T-helper 22 cell (primary cell): ENCODE measurements at places on chromosomes 7 and 10.

DNA sequence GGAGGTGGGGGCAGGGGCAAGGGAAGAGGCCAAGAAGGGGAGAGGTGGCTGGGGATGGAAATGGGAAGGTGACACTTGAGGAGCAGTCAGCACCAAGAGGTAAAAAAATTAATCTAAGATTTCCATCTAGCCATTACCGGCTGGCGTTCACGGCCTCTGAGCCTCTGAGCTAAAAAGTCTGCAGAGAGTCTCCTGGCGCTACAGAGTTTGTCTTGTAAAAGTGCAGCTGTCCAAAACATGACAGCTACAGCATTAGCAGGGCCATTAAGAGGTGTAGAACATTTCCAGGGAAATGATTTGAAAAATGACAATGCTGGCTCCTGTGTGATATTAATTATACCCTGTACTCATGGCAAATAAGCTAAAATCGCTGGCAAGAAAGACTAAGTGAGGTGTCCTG is 167.6 kb downstream of the LRMDA start:
- no peak for DNase-seq

GRCh38 chr10:83929399-83929798 is 209.9 kb upstream of the GHITM start:
- no peak for DNase-seq

DNA sequence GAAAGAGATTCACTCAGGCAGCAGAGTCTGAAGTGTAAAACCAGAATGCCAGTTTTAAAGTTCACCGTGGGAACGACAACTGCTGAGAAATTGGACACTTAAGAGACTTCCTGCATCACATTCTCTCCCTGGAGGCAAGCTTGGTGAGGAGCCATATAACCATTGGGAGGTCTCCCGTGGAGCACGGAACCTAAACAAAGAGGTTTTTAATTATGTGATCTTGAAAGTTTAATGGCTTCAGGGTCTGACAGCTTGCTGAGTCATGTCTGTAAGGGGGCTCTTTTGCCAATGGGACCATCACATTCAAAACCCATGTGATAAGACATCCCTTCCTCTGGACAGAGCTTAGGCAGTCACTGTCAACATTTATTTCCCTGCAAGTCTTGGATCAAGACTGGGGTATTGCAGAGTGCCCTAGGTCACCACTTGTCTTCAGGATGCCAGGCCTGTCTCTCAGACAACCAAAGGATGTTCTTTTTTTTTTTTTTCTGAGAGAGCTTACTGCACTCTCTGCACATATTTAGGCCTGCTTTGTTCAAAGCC is 674.4 kb downstream of the TYW1 start:
- DNase-seq = no peak

DNA sequence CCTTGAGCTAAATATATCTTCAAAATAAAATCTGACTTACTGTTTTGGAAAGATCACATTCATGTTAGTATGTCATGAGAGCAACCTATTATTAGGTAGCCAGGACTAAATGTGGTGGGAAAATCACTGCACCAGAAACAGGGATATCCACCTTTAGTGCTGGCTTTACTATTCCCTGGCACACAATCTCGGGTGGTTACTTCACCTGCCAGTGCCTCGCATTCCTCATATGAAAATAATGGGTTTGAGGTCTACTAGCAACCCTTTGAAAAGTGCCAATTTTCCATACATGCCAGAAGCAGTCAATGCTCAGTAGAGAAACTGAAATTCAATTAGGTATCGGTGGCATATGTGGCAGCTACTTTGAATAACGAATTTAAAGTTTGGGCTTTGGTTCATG is 36.8 kb downstream of the PTN start:
- no peak for DNase-seq

- DNase-seq = no peak
Measured at GRCh38 chr10:91590142-91590903, 42.5 kb downstream of the PPP1R3C start.

DNA sequence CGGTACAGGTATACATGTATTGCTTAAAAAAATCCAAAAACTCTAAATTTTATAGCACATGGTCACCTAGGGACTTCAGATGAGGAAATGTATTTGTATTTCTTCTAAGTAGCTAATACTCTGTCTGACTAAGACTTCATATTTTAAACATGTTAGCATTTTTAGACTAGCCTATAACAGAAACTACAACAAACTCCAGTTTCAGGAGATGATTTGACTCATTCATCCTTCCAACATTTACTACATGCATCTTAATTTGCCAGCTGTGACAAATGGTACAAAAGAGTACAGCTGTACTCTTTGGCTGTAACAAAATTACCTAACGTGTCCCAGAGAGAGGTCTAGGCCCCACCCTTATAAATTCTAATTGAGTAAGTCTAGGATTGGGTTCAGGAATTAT is 22.2 kb downstream of the TMEM209 start:
- DNase-seq = no peak

GRCh38 chr10:127415901-127416581 is 133.1 kb upstream of the NPS start:
- no peak for DNase-seq

DNA sequence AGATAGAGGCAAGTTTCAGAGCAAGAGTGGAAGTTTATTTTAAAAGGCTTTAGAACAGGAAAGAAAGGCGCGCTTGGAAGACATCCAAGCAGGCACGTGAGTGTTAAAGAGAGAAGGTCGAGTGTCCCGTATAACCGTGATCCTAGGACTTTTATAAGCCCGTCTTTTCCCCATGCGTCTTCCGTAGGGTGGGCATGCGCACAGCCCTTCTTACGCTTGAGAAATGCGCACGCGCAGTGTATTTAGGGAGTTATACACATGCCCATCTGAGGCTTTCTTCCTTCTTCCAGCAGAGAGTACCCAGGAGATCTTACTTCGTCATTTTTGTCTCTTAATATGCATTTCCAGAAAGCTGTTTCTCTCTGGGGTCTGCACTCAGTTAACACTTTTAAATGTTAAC is 52.4 kb downstream of the CALD1 start:
- DNase-seq = no peak

DNA sequence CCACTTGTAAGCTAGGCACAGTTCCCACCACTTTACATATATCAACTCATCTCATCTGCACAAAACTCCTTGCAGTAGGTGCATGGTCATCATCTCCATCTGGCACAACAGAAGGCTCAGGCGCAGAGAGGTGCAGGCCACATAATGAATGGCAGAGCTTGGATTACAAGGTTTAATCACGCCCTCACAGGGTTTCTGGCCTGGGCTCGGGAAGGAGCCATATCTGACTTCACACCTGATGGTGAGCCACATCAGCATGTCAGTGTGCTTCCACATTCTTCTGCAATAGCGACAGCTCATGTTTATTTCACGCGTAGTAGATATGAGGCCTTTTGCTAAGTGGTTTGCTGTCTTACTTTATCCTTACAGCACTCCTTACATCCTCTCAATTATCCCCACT is 650.2 kb downstream of the INHBA start:
- DNase-seq = no peak

- no peak for DNase-seq
Measured at GRCh38 chr7:147829016-147829415, 761.5 kb upstream of the C7orf33 start.

DNA sequence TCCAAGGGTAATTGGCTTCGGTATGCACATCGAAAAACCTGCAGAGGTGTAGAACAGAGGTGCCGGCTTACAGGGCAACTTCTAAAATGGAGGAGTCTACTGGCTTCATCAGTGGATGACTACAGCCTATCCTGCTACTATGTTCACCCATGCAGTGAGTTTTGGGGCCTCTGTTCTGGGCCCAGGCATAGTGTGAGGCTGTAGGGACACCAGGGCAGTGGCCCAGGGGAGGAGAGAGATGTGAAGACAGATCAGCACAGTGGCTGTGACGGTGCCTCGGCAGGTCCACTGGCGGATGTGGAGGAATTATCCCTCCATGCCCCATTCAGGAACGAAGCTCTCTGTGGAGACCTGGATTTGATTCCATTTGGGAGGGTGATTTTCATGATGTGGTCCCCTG is 235.3 kb upstream of the MKI67 start:
- DNase-seq = no peak

DNA sequence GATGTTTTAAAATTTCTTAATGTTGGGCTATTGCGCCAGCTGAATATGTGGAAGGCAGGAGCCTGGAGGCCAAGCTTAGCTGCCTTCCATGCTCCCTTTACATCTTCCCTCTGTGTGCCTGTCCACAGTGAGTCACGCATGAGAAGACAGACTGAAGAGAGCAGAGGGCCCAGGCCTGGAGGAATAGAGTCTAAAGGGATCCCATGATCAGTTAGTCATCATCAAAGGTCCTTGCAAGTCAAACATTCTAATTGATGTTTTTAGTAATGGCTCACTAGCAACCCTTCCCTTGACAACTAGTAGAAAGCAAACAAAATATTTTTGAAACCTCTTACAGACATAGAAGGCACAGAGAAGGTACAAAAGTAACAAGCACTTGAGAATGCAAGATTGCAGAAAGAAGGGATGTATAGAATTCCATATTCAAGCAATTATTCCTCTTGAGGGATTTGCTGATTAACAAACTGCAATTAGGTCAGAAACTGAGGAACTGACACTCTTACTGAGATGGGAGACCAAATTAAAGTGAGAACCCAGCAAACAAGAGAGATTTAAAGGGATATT is 30.7 kb upstream of the APBB1IP start:
- no peak for DNase-seq

DNA sequence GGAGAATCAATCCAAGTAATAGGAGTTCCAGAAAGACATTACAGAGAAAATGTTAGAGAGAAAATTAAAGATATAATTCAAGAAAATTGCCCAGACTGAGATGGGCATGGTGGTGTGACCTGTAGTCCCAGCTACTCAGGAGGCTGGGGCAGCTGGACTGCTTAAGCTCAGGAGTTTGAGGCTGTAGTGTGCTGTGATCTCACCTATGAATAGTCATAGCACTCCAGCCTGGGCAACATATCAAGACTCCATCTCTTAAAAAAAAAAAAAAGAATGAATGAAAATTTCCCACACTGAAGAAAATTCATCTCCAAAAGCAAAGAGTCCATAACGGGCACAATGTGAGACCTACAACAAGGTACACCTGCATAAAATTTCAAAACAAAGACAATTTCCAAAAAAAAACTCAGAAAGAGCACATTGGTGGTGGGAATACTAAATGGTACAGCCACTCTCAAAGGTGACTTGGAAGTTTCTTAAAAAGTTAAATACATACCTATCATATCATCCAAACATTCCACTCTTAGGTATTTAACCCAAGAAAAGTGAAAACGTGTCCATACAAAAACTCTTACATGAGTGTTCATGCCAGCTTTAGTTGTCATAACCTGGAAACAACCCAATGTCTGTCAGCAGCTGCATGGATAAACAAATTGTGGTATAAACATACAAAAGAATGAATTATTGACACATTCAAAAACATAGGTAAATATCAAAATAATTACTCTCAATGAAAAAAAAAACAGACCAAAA is 6.9 kb upstream of the RGS10 start:
- no peak for DNase-seq

DNA sequence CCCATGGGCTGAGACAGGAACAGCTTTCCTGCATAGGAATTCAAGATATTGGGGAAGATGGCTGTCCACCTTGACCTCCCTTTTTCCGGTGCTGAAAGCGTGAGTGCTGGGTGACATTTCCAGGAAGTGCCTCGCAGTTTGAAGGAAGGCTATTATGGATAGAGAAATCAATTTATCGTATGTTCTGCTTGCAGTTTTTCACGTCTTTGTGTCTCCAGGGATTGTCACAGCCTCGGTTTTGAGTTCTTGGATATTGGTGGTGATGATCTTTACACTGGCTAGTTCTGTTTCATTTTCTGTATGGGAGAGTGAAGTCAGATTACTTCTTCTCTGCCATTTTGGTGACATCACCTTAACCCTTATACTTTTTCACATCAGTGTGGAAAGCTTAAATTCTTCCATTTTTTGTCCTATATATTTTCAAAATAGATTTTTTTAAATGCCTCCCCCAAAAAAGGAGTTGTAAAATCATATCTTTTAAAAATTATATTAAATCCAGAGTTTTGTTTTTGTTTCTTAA is 102.5 kb upstream of the APBB1IP start:
- DNase-seq = no peak

DNA sequence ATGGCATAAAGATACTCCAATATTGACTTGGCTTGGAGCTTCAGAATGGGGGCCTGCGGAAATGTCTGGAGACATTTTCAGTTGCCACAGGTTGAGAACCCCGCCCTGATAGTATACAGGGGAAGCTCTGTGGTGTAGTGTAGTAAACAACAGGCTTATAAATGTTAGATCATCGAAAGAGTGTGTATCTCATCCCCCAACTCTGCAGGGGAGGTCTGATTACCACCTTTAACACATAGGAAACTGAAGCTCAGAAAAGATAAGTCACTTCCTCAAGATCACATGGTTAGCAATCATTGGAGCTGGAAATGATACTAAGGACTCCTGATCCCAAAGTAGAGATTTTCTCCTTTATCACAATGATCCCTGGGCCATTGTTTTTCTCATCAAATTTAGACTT is 144.5 kb upstream of the BMPER start:
- DNase-seq = no peak

GRCh38 chr7:27614095-27614494 is 48.6 kb downstream of the HIBADH start:
- DNase-seq = no peak

DNA sequence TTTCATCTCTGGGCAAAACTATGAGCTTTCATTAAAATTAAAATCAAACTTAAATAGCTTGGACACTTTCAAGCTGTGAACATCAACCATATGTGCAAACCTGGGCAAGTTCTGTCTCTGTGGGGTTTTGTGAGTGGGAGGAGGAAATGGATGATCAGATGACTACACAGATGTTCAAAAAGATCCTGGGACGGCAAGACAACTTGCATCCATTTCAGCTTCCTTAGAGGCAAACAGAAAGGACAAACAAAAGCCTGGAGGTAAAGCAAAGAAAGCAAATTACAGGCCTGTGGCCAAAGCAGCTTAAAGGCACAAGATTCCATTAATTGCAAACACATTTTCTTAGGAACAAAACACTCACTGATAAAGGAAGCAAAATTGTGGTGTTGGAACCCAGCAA is 222.2 kb downstream of the NEBL start:
- no peak for DNase-seq

GRCh38 chr7:45682836-45683555 is 108.8 kb downstream of the ADCY1 start:
- no peak for DNase-seq

GRCh38 chr7:115476671-115477181 is 553.8 kb downstream of the TFEC start:
- no peak for DNase-seq

- no peak for DNase-seq
Measured at GRCh38 chr10:85459906-85460305, 906.7 kb downstream of the GRID1 start.

DNA sequence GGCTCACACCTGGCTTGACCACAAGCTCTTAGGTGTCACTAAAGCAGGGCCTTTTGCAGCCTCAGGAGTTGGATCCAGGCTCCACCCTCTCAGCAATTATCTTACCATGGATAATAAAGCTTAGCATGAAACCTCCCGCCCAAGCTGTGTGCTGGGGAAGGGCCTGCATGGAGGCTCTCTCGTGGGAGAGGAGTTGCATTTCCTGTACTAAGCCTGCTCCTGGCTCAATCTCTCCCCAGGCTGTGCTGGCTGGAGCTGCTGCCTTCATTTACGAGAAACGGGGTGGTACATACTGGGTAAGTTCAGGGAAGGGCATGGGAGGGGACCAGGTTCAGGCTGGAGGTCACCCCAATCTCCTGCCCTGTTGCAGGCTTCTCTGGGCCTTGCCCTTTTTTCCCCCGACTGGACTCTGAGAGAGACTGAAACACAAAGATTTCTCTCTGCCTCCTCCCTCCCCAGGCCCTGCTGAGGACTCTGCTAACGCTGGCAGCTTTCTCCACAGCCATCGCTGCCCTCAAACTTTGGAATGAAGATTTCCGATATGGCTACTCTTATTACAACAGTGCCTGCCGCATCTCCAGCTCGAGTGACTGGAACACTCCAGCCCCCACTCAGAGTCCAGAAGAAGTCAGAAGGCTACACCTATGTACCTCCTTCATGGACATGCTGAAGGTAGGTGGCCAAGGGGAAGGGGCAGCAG is 2.7 kb downstream of the TMEM176A start:
- no peak for DNase-seq
